ENCODE measurements at places on chromosomes 6 and 20. TPM values are rescaled to one million over a fixed set of nuclear protein-coding genes. Genes with fewer than 3 reads are reported as not detected.

DNA sequence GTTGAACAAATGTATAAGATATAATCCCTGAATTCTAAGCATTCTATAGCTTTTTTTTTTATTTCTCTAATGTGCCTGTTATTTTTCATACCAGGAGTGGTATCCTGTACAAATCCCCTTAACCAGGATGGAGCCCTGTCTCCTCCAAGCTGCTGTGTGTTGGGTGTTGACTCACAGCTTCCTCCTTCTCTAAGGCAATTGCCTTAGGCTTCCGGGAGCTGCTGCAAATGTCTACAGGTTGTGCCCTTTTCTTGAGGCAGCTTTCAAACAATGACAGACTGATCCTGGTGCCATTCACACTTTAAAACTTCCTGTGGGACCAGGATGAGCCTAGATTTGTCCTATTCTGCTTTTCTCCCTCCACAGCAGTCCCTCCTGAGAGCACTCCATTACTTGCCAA, 173.2 kb downstream of the BTBD3 start:
- no peak for DNase-seq

Gene TENT5A
- total RNA-seq = 2.7 TPM

GRCh38 chr6:90271831-90272230, 24.8 kb downstream of the BACH2 start:
- DNase-seq = no peak

Gene SLC17A1
- total RNA-seq = not detected

GRCh38 chr6:67184405-67184804, 1450.7 kb upstream of the ADGRB3 start:
- no peak for DNase-seq

Gene COL21A1
- total RNA-seq = 0.69 TPM

Gene TNNC2
- total RNA-seq = 0.64 TPM

Gene INSM1
- 332 TPM for total RNA-seq

Gene HLA-DOA
- 0.69 TPM for total RNA-seq

Gene TLDC2
- not detected for total RNA-seq

GRCh38 chr6:39059496-39060310, 11.1 kb downstream of the GLP1R start:
- no peak for DNase-seq

GRCh38 chr6:29965563-29965872, 23.2 kb downstream of the HLA-A start:
- no peak for DNase-seq

GRCh38 chr6:150343434-150343833, 25.4 kb upstream of the IYD start:
- DNase-seq = no peak

DNA sequence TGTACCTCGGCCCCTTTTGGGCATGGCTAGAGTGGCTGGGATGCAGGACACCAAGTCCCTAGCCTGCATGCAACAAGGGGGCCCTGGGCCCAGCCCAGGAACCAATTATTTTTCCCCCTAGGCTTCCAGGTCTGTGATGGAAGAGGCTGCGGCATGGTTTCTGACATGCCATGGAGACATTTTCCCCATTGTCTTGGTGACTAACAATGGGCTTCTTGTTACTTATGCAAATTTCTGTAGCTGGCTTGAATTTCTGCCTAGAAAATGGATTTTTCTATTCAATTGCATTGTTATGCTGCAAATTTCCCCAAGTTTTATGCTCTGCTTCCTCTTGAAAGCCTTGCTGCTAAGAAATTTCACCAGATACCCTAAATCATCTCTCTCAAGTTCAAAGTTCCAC, 1269.6 kb upstream of the CITED2 start:
- DNase-seq = no peak

DNA sequence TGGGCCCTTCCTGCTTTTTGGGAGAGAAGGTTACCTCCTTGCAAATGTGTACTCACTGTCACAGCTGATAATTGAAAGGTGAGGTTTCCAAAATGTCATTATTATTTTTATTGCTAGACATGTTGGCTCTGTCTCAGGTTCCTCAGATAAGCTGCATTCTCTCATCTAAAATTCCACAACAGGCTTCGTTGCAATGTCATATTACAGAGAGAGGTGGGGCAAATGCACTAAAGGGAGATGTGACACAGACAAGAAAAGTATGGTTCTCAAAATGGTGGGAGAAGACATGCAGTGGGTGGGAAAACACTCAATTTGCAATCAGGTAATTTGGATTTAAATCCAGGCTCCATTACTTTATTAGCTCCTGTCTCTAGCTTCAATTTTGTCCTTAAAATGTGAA, 256.4 kb upstream of the POU3F2 start:
- no peak for DNase-seq

DNA sequence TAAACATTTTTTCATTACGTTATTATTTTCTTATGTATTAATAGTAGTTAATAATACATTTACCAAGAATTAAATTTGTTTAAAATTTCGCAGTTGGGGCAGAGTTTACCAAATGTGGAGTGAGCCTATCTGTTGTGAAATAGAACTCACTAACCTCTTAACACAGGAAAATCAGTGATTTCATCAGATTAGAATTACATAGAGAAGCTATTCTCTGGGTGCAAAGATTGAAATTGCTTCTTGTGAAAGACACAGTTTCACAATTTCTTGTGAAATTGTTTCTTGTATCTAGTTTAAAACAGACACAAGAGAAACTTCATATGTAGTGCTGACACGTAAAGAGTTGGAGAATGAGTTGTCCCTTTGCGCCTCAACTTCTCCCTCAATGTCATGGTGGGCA, 69.4 kb upstream of the PRL start:
- DNase-seq = no peak

GRCh38 chr6:43983191-43983590, 144.1 kb downstream of the MRPL14 start:
- no peak for DNase-seq

Gene SIRPD
- not detected for total RNA-seq

DNA sequence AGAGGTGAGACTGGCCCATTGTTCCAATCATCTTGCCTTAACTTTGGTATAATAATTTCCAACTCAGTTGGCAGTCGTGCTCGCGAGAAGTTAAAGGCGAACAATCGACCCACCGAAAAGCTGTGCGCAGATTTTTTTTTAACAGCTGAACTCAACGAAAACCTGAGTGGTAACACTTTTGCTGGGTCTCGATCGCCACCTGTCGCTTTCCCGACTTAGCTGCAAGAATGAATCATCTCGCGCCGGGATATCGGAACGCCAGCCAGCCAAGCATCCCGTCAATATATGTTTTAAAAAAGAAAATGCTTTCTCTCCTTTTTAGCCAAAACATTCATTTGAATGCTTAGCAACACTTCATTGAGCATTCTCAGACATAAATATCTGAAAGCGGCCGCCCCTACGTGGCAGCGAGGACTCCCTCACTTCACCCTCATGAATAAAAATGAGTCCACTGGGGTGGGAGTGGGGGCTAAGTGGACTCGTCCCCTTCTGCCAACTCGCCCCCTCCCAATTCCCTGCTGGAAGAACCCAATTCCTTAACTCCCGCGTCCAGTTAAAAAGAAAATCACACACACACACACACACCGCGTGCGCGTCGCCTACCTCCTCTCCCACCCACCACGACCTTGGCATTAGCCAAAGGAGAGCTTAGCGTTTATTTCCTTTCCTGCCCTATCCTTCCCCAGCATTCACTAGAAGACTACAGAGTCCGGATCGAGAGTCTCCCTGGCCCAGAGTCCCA, 1.5 kb downstream of the COL12A1 start:
- peak; percentile 80 for DNase-seq

GRCh38 chr20:37797669-37798175, 103.9 kb downstream of the CTNNBL1 start:
- no peak for DNase-seq

DNA sequence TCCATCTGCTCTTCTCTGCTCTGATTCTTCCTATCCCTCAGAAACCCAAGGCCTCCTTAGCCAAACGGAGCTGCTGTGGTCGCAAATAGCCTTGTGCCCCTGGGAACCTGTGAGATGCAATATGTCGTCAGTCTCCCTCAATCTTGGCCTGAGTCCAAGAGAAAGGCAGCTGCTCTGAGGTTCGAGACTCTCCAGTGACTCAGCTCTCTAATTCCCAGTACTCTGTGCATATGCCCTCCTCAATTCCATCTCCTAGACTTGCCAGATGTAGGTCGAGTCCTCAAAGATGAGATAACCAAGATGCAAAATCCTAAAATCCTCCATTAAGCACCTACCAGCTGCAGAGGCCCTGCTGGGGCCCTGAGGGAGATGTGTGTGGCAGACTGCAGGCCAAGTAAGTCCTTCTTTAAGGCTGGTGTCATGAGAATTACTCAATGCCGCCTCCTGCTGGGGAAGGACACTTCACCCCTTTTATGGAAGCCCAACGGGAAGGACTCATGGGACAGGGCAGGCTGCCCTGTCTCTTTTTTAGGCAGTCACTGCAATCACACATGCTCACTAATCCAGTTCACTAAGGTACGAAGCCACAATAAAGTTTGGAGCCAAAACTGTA, 28.5 kb downstream of the C6orf15 start:
- peak; percentile 81 for DNase-seq

Gene RIN2
- 108 TPM for total RNA-seq

DNA sequence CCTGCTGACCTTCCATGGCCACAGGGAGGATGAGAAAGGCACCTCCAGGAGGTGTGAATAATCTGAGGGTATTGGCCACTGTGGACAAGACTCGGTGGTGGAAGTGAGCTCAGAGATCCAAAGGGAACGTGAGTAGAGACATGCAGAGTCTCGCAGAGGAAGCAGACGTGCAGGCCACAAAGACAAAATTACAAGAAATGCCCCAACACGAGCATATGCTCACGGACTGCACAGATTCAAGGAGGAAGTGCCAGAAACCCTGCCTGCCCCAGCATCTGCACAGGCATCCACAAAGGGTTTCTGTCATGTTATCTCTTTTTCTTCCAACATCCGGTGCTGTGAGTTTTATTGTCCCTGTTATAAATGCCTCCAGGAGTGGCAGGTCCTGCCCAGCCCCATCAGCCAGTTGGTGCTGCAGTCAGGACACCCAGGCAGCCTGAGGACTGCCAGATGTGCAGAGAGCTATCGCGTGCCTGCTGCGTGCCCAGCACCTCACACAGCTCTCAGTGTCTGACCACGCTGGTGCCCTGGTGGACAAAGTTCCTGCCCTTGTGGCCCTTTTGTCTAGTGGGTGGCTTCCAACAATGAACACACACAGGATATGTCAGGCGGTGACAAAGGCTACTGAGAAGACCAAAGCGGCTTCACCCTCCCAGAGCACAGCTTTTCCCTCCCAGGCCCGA, 34.0 kb upstream of the FANCE start:
- DNase-seq = no peak

All from glutamatergic neuron (in vitro differentiated cells).